Eye (tissue), 1 donor: ENCODE measurements at places on chromosomes 12 and 14.

GRCh38 chr14:88421286-88421685, 35.8 kb downstream of the SPATA7 start:
- DNase-seq, result no peak

DNA sequence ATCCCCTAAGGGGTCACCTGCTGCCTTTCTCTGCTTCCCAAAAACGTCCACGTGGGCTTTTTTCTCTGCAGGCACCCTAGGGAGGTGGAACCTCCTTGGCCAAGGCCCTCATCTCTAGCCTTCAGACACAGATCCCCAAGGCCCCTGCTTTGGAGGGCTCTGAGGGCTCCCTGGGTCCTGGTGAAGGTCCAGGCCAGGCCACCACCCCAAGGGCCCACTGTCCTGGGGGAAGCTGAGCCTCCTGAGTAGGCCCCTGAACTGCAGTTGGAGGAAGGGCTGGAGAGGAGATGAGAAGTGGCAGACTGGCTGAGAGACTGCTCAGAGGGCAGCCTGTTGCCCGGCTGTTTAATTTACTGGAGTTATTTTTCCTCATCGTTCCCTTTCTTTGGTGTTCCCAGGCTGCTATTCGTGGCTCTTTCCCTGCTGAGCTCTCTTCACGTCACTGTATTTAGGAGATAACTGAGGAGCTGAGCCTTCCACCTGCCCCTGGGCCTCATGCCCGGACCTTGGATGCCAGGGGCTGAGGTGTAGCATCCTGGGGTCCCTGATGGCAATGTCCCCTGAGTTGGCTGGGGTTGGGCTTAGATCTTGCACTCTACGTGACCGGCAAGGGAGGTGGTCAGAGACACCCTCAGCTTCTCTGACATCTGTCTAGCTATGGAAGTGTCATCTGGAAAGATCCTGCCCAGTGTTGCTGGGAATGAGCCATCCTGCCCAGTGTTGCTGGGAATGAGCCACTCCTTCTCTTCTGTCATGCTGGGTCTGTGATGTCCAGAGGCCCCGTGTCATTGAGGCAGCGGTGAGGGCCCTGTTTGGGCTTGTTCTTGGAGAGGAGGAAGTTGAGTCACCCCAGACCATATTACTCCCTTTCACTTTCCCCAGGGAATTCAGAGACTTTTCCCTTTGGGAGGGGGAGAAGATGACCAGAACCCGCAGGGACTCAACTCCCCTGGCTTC, 139.8 kb downstream of the TSPAN9 start:
- DNase-seq, result no peak

DNA sequence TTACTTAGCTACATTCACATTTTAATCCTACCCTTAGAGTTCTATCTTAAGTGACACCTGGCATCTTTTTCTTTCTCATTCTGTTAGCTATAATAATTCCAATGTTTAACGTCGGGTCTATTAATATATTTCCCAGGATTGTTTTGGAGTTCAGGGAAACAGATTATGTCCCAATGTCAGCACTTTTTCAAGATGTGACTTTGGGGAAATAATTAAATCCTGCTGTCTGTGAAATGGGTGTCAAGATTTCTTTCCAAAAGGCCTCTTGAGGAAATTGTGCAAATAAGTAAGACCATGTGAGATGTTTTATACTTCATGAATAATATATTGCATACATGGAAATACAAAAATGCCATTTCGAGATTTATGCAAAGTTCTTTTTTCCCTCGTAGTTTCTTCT, 887.6 kb upstream of the SEL1L start:
- peak; percentile 5 for DNase-seq

DNA sequence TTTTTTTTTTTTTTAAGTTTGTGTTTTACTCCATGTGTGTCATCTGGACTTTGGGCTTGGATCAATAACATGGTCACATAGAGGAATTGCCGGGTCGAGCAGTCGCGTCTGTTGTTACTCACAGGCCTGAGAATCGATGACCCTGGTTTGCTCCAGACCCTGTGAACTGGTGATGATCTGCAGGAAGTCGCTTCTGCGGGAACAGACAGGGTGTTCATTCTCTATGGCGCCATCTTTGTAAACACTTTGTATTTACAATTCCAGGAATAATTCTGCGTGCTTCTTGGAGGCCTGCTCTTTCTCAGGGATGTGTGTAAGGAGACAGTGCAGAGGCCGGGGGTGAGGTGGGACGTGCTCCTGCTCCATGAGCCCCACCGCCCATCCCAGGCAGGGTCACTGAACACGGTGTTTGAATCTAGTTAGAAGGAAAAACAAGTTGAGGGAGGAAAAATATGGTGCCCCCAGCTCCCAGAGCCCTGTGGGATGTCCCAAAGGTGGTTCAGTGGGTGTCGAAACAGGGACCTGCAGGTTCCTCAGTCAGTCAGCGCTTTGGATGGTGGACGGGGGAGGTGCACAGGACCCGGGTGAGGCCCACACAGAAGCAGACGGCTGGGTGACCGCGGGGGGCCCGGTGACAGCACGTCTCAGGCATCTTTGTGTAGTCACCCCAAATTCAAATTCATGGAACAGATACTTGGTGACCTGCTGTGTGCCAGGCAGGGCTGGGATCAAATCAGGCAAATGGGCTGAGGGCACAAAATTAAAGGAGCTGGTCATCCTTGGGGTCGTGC, 58.8 kb downstream of the ADGRD1 start:
- no peak for DNase-seq

DNA sequence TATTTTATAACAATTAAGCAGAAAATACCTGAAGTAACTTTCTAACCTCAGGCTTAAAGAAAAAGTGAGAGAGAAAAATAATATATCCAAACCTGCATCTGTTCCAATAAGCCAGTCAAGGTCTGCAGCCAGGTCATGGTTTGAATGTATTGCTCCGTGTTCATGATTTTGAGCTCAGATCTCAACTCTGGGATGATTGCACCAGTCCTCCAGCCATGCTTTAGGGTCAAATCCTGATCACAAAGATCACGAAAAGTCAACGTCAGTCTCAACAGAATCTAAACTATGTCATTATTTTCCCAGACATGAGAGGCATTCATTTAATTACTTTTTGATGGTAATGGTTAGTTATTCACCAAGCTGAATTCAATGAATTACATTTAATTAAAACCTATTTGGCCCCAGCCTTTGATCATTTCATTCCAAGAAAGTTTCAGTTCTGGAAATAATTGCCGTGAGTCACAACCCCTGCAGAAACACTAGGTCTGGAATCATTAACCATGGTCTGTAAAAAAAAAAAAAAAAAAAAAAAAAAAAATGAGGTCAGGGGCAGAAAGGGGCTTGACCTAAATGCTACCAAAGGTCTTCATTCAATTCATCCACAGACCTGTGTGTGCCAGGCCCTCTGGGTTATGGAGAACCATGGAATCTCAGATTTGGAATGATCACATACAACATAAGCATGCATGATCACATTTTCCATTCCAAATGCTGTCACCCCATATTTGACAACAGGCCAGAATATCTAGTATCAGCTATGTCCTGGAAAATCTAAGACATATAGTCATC, 55.6 kb downstream of the NT5DC3 start:
- DNase-seq, result no peak

- DNase-seq, result no peak
These were observed 153.6 kb downstream of the ATP23 start for GRCh38 chr12:58095002-58095401.

DNA sequence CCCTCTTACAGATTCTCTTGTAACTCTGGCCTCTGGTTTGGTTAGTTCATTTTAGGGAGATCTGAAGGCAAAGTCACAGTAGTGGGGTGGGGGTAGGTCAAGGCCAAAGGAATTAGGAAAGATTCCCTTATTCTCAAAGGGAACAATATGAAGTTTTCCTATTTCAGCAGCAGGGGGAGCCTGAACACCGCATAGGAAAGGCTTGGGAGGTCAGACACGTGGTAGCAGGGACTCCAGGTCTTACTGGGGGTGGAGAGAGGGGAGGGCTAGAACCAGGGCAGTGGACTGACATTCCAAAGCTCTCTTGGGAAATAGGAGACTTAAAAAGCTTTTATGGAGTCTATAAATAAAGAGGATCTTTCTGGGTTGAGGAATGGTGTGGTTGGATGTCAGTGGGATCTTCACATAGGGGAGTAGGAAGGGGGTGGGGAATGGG, 1.3 kb downstream of the ZC3H10 start:
- DNase-seq, result peak; percentile 90

DNA sequence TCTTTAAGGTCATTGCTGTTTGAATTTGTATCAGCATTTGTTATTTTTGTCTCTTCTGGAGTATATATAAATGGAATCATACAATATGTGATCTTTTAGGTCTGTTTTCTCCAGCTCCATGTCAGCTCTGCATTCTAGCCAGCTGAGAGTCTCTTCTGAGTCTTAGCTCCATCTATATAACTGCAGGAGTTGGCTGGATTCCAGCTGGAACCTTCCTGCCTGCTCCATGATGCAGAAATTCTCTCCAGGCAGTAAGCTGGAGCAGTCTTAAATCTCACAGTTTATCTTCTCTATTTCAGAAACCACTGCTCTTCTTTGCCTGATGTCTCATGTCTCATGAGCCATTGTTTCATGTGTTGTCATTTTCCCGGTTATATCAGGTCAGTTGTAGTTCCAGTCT, 827.6 kb downstream of the NRXN3 start:
- peak; percentile 70 for DNase-seq

DNA sequence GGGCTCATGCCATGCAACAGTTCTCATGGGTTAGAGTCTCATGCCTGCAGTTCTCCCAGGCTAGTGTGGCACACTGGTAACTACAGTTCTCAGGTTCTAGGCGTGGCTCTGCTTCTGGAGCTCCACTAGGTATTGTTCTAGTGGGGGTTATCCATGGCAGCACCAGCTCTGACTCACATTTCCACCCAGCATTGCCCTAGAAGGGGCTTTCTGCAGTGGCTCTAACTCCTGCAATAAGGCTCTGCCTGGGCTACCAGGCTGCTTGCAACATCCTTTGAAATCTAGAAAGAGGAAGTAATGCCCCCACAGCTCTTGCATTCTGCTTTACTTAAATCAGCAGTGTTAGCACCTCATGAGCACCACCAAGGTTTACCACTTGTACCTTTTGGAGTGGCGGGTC, 220.3 kb upstream of the ARID2 start:
- DNase-seq, result no peak

GRCh38 chr14:40870252-40870651, 736.4 kb upstream of the LRFN5 start:
- DNase-seq, result no peak

GRCh38 chr12:24109381-24110039, 160.0 kb upstream of the SOX5 start:
- DNase-seq, result peak; percentile 15

DNA sequence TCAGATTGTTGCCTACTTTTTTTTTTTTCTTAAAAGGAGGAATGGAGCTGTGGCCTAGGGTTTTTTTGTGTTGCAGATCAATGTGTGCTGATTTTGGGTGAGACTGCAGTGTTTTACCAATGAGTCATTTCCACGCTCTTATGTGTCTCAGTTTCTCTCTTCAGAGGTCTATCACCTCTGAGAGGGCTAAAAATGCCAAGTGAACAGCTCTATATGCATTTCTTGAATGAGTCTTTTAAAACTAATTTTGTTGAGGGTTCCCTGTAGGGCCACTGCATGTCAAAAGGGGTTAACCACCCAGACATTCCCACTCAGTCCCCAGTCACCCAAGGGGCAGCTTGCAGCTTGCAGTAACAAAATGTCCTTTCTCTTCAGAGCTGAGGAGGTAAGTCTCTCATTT, 24.3 kb upstream of the GLIPR1L2 start:
- no peak for DNase-seq

GRCh38 chr14:74389980-74390379, 36.0 kb downstream of the SYNDIG1L start:
- DNase-seq, result no peak

DNA sequence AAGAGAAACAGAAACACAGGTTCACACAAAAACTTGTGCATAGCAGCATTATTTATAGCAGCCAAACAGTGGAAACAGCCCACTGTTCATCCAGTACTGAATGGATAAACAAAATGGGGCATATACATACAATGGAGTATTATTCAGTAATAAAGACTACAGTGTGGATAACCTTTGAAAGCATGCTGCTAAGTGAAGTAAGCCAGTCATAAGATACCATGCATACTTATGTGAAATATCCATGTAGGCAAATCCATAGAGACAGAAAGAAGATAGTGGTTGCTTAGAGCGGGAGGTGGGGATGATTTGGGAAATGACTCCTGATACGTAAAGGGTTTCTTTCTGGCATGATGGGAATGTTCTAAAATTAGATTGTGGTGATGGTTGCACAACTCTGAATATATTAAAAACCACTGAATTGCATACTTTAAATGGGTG, 99.4 kb downstream of the CRADD start:
- no peak for DNase-seq

DNA sequence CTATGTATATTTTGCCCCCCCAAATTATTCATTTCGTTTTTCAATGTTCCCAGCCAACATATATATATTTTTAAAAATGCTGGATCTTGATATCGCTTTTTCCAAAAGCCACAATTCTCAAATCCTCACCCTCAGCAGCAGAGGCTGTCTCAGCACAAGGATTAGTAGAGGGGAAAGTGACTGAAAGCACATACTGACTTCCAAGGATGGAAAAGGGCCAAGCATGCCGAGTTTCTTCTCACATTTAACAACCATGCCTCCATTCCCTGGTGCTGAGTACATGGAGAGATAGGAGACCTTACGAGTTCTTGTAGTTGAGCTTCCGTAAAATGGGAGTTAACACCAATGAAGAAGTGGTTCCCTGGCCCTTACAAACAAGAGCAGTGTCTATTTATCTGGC, 403.4 kb upstream of the DCN start:
- DNase-seq, result no peak

DNA sequence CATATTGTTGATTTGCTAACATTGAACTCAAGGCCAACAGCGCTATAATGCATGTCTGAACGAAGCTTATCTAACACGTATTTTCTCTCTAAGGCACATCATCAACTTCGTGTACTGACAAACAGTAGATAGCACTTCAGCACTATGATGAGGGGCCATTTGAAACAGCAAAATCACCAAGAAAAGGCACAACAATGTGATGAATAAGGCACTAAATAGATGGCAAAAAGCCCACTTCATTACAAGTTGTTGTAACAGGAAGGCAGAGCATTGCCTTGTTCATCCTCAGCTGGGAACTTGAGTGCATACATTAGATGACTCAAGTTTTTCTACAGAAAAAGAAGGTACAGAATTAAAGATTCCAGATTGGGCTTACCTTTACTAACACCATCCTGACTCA, 75.2 kb downstream of the LIN7A start:
- no peak for DNase-seq

- DNase-seq, result no peak
These were observed 19.6 kb upstream of the PYGL start for GRCh38 chr14:50963919-50964318.

GRCh38 chr12:87082756-87083155, 826.6 kb upstream of the MGAT4C start:
- DNase-seq, result no peak
